ENCODE measurements at places on chromosomes 2 and 18.

- DNase-seq = no peak
Measured at GRCh38 chr2:64223055-64223454, 78.8 kb upstream of the PELI1 start.

GRCh38 chr2:64448041-64448426 lies 5.9 kb upstream of the LGALSL start:
- DNase-seq = no peak

DNA sequence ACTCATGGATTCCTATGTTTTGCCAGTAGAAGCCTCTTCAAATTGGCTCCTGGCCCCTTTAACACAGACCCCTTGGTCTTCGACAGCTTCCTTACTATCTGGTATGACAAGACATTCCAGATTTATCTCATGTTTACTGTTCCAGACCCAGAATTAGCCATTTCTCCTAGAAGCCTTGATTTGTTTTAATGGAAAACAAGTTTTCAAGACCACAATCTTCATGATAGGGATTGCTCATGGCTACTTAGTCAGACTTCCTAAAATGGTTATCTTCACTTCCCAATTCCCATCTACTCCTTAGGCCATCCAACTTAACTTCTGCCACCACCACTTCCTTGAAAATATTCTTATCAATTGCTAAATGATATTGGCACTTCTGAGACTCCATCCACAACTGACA lies 63.2 kb downstream of the TTC32 start:
- no peak for DNase-seq

GRCh38 chr2:138486363-138487198 lies 15.0 kb upstream of the SPOPL start:
- DNase-seq = no peak

- DNase-seq = no peak
Measured at GRCh38 chr18:53946594-53946993, 277.9 kb downstream of the MBD2 start.

GRCh38 chr18:64936671-64937070 lies 787.8 kb upstream of the LINC00305 start:
- no peak for DNase-seq

- no peak for DNase-seq
Measured at GRCh38 chr2:104051766-104052165, 802.1 kb upstream of the POU3F3 start.

GRCh38 chr18:26943906-26944305 lies 78.4 kb upstream of the AQP4 start:
- DNase-seq = no peak

- peak; percentile 35 for DNase-seq
Measured at GRCh38 chr2:144183727-144184126, 336.2 kb downstream of the ZEB2 start.

GRCh38 chr2:67616749-67617148 lies 219.6 kb downstream of the ETAA1 start:
- DNase-seq = no peak

Data from activated T-helper 1 cell treated with Interleukin-2 at 50 U/mL for 16 hours (primary cell).